Activated naive CD4-positive, alpha-beta T cell treated with anti-CD3 and anti-CD28 coated beads, Interleukin-2, amount 10 ng/mL, durations not matched to agents 7 days and 5 days (primary cell): ENCODE measurements at places on chromosomes 2 and 18.

GRCh38 chr2:228983700-228984099, 287.4 kb downstream of the PID1 start:
- no peak for DNase-seq

- DNase-seq: no peak
Observed at GRCh38 chr2:224576088-224576715, 9.0 kb downstream of the CUL3 start.

GRCh38 chr2:16258350-16258749, 318.0 kb downstream of the MYCN start:
- no peak for DNase-seq

DNA sequence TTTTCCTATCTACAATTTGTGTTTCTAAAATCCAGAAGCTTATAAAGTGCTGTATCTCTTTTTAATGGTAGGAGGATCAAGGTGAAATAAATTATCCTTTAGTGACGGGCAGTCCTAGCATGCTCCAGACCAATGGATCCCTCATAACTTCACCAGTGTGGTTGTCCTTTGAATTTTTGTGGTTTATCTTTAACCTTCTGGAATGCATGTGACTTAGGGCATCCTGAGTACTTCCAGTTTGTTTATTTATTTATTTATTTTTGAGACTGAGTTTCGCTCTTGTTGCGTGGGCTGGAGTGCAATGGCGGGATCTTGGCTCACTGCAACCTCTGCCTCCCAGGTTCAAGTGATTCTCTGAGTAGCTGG, 40.4 kb downstream of the NUP35 start:
- no peak for DNase-seq

- no peak for DNase-seq
Observed at GRCh38 chr2:197109326-197109725, 182.8 kb upstream of the PGAP1 start.

DNA sequence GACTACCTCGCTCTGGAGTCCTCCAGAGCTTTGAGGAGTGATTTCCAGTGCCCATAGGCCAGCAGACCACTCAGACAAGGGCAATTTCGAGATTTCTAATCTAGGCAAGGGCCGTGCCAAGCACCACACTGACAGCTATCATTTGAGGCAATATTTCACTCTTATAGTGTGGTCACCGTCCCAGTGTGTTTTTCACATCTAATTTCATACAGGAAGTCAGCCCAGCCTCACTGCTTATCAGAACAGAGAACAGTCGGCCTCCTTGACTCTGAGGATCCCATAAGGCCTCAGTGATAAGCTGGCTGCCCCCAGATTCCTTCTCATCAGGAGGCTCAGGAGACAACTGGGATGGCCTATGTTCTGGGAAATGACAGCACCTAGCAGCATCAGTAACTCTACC, 581 bp downstream of the CAPN14 start:
- no peak for DNase-seq

- no peak for DNase-seq
Observed at GRCh38 chr2:108128249-108128648, 111.5 kb upstream of the SULT1C3 start.

- DNase-seq: no peak
Observed at GRCh38 chr2:188394931-188395472, 103.3 kb downstream of the GULP1 start.
